ENCODE measurements at places on chromosomes 4 and X.

- DNase-seq, result no peak
These were observed 12.7 kb upstream of the SHOX start for GRCh38 chrX:617891-618290.

GRCh38 chrX:3094261-3094660, 53.0 kb downstream of the ARSF start:
- DNase-seq, result no peak

- DNase-seq, result no peak
These were observed 7.2 kb upstream of the MAGIX start for GRCh38 chrX:49155243-49155899.

- no peak for DNase-seq
These were observed 11.7 kb upstream of the RPS6KA6 start for GRCh38 chrX:84199688-84200087.

Measured in DMS 273 treated with DMSO at 0.1 percent for 48 hours (cell line).